ENCODE measurements at places on chromosomes 7 and 10. TPM values are rescaled to one million over a fixed set of nuclear protein-coding genes. Genes with fewer than 3 reads are reported as not detected.

- peaks cover 11% of the 10 kb centered on the region for H3K27me3 ChIP-seq
- H3K27ac ChIP-seq = no peak overlapping the region
- H3K4me3 ChIP-seq = peak overlapping the region; percentile 53
- no peak for DNase-seq
- peaks cover 17% of the 10 kb centered on the region for H3K36me3 ChIP-seq
- peaks cover 49% of the 10 kb centered on the region for H3K4me1 ChIP-seq
These were observed 3.6 kb downstream of the HERPUD2 start for GRCh38 chr7:35691366-35691765.

Gene SPDYE9
- total RNA-seq = 0.13 TPM

Gene VDAC2
- total RNA-seq = 178 TPM

GRCh38 chr7:12378389-12378788 is 25.3 kb downstream of the VWDE start:
- DNase-seq = no peak

DNA sequence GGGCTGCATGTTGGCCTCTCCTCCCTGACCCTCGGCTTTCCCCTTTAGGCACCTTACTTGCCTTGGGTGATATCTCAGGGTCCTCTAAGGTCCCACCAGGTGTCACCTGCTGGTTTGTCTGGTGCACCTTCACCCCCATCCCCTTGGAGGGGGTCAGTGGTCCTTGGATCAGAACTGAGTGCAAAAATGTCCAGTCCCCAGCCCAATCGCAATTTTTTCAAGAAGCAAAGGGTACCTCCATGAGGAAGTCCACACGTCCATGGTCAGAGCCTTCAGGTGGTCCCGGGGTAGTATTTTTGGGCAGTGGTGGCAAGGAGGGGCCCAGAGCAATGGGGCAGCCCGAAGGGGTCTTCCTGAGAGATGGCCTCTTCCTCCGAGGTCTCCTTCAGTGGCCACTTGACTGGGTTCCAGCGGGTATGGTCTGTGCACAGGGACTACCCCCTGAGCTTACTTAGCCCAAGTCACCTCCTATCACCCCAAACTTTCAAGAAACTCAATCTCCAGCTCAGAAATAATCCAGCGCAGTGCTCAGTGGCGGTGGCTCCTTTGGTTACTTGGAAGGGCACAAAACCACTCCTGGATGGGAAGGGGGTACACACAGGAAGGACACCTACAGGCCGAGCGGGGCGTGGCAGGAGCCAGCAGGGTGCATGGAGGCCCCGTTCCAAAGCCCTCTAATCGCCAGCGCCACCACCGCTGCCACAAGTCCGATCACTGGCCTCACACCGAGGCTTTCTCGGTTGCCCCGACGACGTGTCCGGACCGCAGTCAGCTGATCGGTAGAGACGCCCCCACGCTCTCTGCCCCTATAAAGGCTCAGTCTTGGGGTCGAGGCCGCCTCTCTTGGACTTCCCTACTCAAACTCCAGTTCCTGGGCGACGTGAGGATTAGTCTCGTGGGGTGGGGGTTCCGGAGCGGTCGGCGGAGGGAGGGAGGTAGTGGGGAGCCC is 4.5 kb downstream of the SAP25 start:
- peak overlapping the region; percentile 59 for H3K27ac ChIP-seq
- H3K27me3 ChIP-seq = peaks cover 18% of the 10 kb centered on the region
- H3K36me3 ChIP-seq = peaks cover 12% of the 10 kb centered on the region
- DNase-seq = peak; percentile 64
- H3K4me1 ChIP-seq = peaks cover 15% of the 10 kb centered on the region

Gene RPP38
- 13.0 TPM for total RNA-seq

GRCh38 chr7:19111474-19112273 is 5.8 kb downstream of the TWIST1 start:
- no peak overlapping the region for H3K4me3 ChIP-seq
- peaks cover 31% of the 10 kb centered on the region for H3K4me1 ChIP-seq
- peaks cover 4% of the 10 kb centered on the region for H3K36me3 ChIP-seq
- peaks cover 19% of the 10 kb centered on the region for H3K27me3 ChIP-seq
- DNase-seq = no peak
- H3K27ac ChIP-seq = no peak overlapping the region

Gene ZNF716
- not detected for total RNA-seq

GRCh38 chr7:135974667-135975066 is 2.5 kb downstream of the MTPN start:
- no peaks in the 10 kb centered on the region for H3K36me3 ChIP-seq
- no peaks in the 10 kb centered on the region for H3K27me3 ChIP-seq
- H3K4me1 ChIP-seq = peaks cover 31% of the 10 kb centered on the region
- DNase-seq = no peak

- peaks cover 3% of the 10 kb centered on the region for H3K4me1 ChIP-seq
- peak; percentile 9 for DNase-seq
- H3K27me3 ChIP-seq = peaks cover 8% of the 10 kb centered on the region
- no peak overlapping the region for H3K27ac ChIP-seq
- H3K36me3 ChIP-seq = no peaks in the 10 kb centered on the region
These were observed 85.2 kb upstream of the PIK3CG start for GRCh38 chr7:106779877-106780276.

- no peak overlapping the region for H3K27ac ChIP-seq
- peaks cover 3% of the 10 kb centered on the region for H3K27me3 ChIP-seq
- H3K4me1 ChIP-seq = peaks cover 2% of the 10 kb centered on the region
These were observed 517.4 kb downstream of the PARD3 start for GRCh38 chr10:34297541-34298345.

Gene AGMO
- total RNA-seq = not detected
